ENCODE measurements at places on chromosomes 5 and 9.

DNA sequence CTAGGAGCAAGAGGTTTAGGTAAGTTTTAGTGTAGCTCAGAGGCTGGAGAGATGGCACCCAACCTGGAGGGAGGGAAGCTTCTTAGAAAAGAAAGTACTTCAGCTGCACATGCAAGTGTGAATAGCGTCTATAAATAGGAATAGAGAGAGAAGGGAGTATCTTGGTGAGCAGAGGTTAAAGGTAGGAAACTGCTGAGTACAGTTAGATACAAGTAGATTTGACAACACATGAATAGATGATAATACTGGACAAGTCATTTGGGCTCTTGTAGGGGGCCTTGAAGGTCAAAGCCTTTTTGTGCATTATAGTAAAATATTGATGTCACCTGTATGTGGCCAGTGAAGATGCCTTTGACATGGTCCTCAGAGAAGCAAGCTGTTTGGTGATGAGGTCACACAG, 34.2 kb downstream of the ANP32B start:
- no peak for DNase-seq

GRCh38 chr9:2849941-2850340, 6.0 kb upstream of the PUM3 start:
- DNase-seq = no peak

DNA sequence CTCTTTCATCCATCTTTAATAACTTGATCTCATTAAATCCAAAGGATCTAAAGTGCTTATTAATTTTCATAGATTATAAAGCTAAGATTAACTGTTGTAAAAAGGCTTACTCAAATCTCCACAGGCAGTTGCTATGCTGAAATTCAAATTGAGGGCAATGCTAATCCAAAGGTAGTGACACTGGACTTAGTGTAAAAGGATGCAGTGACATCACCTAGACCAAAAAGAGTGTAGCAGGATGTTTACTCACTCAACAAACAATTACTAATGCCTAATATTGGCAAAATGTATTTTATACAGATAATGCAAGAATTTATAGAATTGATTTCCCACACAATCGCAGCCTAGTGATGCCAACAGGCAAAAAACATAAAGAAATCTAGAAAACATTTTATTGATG, 756.2 kb downstream of the CDH9 start:
- no peak for DNase-seq

DNA sequence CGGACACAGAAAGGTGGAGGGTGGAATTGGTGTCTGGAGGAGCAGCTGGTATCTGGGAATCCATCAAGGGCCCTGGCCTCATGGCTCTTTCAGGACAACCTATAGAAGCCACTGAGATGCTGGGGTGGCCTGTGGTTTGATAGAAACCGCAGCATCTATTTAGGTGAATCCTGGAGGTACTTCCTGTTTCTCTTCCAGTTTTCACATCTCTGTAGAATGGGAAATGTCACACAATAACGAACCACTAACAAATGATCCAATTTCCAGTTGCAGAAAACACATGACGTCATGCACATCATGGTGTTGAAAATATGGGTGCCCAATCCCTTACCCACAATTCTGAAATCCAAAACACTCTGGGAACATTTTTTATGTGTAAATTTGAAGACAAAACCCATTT, 52.2 kb downstream of the ROPN1L start:
- no peak for DNase-seq

GRCh38 chr5:69454460-69455249, 37.9 kb upstream of the OCLN start:
- no peak for DNase-seq

DNA sequence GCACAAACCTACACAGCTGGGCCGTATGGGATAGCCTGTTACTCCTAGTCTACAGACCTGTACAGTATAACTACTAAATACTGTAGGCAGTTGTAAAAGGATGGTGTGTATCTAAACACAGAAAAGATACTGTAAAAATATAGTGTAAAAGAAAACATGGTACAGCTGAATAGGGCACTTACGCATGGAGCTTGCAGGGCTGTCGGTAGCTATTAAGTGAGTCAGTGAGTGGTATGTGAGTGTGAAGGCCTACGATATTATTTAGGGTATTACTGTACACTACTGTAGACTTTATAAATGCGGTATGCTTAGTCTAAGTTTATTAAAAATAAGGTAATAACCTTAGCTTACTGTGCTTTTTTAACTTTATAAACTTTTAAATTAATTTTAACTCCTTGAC, 1.2 kb downstream of the ZCCHC9 start:
- no peak for DNase-seq

DNA sequence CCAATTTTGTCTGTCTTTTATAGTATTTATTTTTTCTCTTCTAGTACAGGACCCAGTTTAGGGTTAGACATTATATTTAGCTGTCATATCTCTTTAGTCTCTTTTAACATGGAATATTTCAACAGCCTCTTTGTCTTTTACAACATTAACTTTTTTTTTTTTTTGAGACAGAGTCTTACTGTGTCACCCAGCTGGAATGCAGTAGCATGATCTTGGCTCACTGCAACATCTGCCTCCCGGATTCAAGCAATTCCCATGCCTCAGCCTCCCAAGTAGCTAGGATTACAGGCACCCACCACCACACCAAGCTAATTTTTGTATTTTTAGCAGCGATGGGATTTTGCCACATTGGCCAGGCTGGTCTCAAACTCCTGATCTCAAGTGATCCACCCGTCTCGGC, 90.1 kb downstream of the ADAMTS6 start:
- no peak for DNase-seq

- DNase-seq = no peak
Measured at GRCh38 chr5:53318303-53318702, 162.1 kb upstream of the FST start.

- no peak for DNase-seq
Measured at GRCh38 chr5:143174714-143175398, 228.6 kb downstream of the NR3C1 start.

GRCh38 chr5:135231289-135231688, 167.7 kb downstream of the MACROH2A1 start:
- no peak for DNase-seq

- DNase-seq = no peak
Measured at GRCh38 chr9:95504053-95504963, 12.5 kb downstream of the PTCH1 start.

DNA sequence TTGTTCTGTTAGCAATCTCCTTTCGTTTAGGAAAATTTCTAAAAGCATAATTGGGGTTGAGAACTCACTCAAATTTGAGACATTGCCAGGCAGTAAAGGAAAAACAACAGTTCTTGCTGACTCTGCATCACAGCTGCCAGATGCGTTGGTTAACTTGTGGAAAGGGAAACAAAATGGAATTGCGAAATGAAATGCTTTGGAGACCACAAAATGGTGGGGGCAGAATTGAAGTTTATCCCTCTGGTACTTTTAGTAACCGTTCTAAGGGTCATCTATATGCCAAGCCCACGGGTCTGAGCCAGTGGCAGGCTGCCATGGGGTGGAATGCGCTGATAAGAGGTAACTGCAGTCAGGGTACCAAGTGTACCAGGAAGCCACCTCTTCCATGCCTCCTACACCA, 28.6 kb upstream of the SELENOP start:
- DNase-seq = no peak

DNA sequence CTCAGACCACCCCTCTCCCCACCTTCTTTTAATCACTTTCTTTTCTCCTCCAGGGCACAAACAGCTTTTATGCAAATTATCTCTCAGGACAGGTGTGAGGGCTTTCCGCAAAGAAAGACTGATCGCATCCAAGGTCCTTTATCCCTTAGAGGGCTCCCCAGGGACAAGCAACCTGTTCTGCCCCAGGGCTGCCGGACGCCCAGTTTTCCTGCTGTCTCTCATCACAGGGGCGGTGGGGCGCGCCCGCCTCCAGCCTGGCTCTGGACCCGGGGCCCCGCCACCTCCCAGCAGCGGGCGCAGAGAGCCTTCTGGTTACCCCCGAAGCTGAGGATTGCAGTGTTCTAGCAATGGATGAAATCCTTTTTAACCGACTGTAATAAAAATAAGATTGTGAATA, 266.1 kb downstream of the CWC27 start:
- no peak for DNase-seq

GRCh38 chr9:93083592-93084470, 12.2 kb upstream of the CARD19 start:
- no peak for DNase-seq

GRCh38 chr9:15357050-15357653, 50.1 kb upstream of the TTC39B start:
- no peak for DNase-seq

DNA sequence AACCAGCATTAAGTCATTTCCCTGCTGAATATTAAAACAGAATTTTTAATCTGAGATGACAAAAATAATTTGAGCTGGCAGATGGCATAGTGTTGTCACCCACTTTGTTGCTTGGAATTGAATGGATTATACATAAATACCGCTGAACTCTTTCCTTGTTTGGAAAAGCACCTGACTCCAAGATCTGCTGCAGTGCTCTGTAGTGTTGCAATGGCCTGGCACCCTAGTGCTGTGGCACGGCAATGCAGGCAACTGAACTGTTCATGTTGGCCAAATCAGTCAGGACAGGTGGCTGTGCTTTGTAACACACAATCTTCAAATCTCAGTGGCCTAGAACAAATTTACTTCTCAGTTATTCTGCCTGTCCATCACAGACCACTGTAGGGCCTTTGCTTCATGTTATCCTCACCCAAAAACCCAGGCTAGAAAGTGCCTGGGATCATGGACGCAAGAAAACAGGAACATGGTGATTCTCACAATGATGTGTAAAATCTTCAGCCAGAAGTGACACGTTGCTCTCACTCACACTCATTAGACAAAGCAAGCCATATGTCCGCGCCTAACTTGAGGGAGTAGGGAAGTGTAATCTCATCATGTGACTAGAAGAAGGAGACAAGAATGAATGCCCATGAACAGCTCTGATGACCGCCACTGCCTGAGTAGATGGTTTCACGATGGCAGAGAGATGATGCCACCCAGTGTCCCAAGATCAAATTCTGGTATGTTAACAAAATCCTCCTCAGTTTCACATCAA, 191.9 kb upstream of the PUM3 start:
- no peak for DNase-seq

DNA sequence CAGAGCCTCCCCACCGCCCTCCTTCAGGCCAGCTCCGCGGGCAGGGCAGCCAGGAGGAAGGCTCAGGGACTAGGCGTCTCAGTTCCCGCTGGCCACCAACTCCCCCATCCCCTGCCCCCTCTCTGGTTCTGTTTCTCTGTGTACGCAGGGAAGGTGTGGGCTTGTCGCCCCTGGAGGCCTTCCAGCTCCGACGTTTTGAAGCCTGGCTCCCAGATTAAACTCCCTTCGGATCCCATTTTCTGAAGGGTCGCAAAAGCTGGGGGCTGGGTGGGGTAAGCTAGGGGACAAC, 346 bp downstream of the ATOX1 start:
- no peak for DNase-seq

DNA sequence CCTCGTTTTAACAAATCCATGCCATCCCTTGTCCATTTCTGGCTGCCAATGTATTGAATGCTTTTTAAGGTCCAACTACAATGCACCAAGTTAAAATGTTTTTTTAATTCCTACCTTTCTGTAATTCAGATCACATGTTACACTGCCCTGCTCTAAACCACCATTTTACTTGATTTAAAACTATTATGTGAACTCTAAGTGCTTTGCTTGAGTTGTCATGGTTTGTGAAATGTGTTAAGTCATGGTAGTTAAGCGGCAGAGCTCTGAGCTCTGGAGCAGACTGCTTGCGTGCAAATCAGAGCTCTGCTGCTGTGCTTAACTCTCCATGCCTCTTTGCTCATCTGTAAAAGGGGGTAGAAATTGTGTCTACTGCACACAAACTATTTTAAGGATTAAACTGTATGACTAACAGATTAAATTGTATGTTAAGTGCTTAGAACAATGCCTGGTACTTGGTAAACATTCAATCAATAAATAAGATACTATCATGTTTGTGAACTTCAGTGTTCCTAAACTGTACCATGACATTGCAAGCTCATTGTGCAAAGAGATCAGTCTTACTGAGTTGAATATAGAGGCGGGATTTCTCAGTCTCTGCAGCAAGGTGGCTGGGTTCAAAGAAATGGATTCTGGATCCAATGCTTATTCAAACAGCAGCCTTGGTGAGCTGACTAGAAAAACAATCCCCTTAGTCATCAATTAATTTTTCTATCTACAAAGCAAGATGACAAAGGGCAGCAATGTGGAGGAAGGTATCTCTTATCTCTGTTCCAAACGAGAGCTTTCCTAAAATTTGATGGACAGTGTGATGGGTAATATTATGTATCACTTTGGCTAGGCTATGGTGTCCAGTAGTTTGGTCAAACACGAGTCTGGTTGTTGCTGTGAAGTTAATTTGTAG, 16.1 kb upstream of the CMBL start:
- no peak for DNase-seq

GRCh38 chr9:116937361-116937760, 250.3 kb downstream of the TRIM32 start:
- no peak for DNase-seq

GRCh38 chr9:111601237-111602018, 2.0 kb upstream of the PTGR1 start:
- no peak for DNase-seq

GRCh38 chr9:36501727-36502126, 71.0 kb upstream of the MELK start:
- DNase-seq = no peak

DNA sequence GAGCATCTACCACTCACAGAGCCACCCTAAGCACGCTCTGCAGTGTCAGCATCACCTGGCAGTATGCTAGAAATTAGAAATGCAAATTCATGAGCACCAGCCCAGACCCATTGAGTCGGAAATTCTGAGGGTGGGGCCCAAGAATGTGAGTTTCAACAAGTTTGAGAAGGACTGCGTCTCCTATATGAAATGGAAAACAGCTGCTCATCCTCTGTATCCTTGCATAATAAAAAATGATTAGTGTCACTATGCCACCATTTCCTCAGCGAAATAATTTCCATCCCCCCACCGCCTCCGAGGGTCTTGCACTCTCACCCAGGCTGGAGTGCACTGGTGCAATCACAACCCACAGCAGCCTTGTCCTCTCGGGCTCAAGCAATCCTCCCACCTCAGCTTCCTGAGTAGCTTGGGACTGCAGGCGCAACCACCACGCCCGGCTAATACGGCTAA, 1.3 kb upstream of the IQGAP2 start:
- DNase-seq = no peak

DNA sequence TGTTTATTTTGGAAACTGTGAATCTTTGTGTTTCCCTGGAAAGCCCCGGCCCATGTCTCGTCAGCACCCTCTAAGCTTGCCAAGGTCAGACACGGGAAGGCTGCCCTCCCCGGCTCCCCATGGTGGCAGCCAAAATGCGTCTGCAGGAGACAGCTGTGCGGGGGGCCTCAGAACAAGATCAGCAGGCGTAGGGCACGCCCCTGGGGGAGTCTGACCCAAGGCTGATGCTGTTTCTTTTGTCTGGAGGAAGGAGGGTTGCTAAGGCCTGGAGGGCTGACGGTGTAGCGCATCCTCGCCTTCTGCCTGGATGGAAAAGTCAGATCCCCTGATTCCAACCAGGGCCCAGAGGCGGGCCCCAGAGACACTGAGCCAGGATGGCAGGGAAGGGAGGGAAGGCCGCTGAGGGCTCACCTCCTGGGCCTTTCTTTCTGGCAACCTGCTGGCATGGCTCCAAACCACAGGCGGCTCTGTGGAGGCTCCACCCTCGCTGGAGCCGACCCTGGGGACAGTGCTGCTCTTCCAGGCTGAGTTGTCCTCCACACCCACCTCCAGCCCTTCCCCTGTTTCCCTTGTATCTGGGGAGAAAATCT, 57.2 kb downstream of the OLFM1 start:
- DNase-seq = no peak

Data from stimulated activated CD4-positive, alpha-beta T cell treated with anti-CD3 and anti-CD28 coated beads, Interleukin-1b, Interleukin-23, amount 100 ng/mL, for 1 hour (primary cell).